ENCODE measurements at places on chromosomes 1 and 21. TPM values are rescaled to one million over a fixed set of nuclear protein-coding genes. Genes with fewer than 3 reads are reported as not detected.

The CLDN17 gene
- not detected for polyA plus RNA-seq

The TCHH gene
- polyA plus RNA-seq, result not detected

The ASPM gene
- polyA plus RNA-seq, result not detected

The RBM11 gene
- polyA plus RNA-seq, result 0.29 TPM

The TLCD4 gene
- 0.18 TPM for polyA plus RNA-seq

The TRIM67 gene
- not detected for polyA plus RNA-seq

The KCNJ10 gene
- not detected for polyA plus RNA-seq

The TSPAN1 gene
- not detected for polyA plus RNA-seq

GRCh38 chr21:44982558-44983250, 42.9 kb downstream of the SLX9 start:
- no peaks in the 10 kb centered on the region for H3K27me3 ChIP-seq
- no peaks in the 10 kb centered on the region for H3K4me1 ChIP-seq
- no peaks in the 10 kb centered on the region for H3K36me3 ChIP-seq
- H3K27ac ChIP-seq, result no peak overlapping the region
- H3K4me3 ChIP-seq, result no peak overlapping the region
- DNase-seq, result no peak

GRCh38 chr1:244241438-244241837, 190.4 kb downstream of the ZBTB18 start:
- H3K36me3 ChIP-seq, result no peaks in the 10 kb centered on the region
- no peak overlapping the region for H3K27ac ChIP-seq
- DNase-seq, result no peak
- no peaks in the 10 kb centered on the region for H3K4me1 ChIP-seq

DNA sequence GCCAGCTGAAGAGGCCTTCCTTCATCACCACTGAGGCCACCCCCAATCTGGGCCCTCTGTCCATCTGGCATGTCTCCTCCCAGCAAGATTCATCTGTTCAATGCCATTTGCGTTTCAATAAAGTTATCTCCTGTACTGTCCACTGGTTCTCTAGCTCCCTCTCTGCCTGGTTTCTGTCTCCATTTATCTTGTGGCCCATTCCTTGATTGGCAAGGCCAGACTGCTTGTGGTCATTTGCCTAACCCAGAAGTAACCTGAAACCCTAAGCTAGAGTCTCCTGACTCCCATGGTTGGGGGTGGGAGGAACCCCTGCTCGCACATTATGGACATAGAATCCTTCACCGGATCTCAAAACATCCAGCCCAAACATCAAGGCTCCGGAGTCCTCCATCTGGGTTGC, 2.1 kb upstream of the IPO9 start:
- H3K4me3 ChIP-seq, result no peak overlapping the region
- H3K27me3 ChIP-seq, result no peaks in the 10 kb centered on the region
- H3K36me3 ChIP-seq, result no peaks in the 10 kb centered on the region

- H3K36me3 ChIP-seq, result no peaks in the 10 kb centered on the region
- H3K27me3 ChIP-seq, result no peaks in the 10 kb centered on the region
- no peak overlapping the region for H3K4me3 ChIP-seq
- no peaks in the 10 kb centered on the region for H3K4me1 ChIP-seq
These were observed 117.4 kb upstream of the PLPPR5 start for GRCh38 chr1:99122039-99122438.

- H3K27ac ChIP-seq, result no peak overlapping the region
- H3K36me3 ChIP-seq, result no peaks in the 10 kb centered on the region
- H3K27me3 ChIP-seq, result no peaks in the 10 kb centered on the region
These were observed 21.2 kb upstream of the FMO4 start for GRCh38 chr1:171292799-171293198.

DNA sequence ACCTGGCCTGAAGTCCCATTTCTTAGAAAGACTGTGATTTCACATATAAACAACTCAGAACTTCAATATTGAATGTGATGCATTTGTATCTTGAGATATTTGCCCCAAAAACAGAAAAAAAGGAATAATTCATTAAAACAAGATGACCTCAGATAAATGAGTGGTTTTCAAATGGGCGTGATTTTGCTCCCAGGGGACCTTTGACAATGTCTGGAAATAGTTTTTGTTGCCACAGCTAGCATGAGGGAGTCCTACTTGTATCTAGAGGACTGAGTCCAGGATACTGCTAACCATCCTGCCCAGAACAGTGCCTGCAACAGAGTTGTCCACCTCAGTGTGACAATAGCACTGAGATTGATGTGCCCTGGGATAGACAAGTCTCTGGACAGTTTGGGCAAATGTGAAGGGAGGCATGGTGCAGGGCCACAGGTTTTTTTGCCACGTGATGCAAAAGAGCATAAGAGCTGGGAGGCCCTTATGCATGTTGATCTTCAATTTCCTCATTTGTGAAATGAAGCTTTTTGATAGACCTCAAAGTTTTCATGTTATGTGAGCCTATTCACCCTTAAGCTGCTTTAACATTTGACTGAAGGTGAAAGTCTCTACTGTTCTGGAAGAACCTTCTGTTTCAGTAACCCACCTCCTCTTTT, 46.2 kb downstream of the MAP3K7CL start:
- DNase-seq, result no peak
- no peak overlapping the region for H3K27ac ChIP-seq
- H3K4me1 ChIP-seq, result no peaks in the 10 kb centered on the region
- no peaks in the 10 kb centered on the region for H3K36me3 ChIP-seq
- H3K27me3 ChIP-seq, result no peaks in the 10 kb centered on the region

DNA sequence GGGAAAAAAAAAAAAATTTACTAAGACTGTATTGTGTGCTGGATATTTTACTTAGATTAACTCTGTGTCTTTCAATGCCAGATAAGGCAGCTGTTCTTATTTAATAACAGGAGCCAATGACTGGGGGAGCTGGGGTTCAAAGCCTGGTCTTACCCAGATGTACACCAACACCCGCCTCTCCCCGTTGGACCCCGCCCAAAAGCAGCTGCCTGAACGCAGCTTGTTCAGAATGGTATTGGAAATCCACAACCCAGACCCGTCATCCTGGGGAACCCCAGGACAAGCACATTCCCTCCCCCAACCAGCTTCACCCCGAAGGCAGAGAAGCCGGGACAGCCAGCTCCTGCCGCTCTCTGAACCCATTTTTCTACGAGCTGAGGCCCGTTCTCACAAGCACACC, 113.6 kb upstream of the TMPRSS2 start:
- no peaks in the 10 kb centered on the region for H3K4me1 ChIP-seq
- no peak overlapping the region for H3K4me3 ChIP-seq
- H3K36me3 ChIP-seq, result no peaks in the 10 kb centered on the region
- H3K27ac ChIP-seq, result no peak overlapping the region
- H3K27me3 ChIP-seq, result no peaks in the 10 kb centered on the region

- no peak overlapping the region for H3K4me3 ChIP-seq
- H3K27ac ChIP-seq, result no peak overlapping the region
- peaks cover 4% of the 10 kb centered on the region for H3K36me3 ChIP-seq
- DNase-seq, result no peak
These were observed 31.5 kb upstream of the C1orf198 start for GRCh38 chr1:230899841-230900251.

All from CD4-positive, alpha-beta memory T cell (primary cell).